ENCODE measurements at places on chromosomes 7 and 10.

- DNase-seq: no peak
Measured at GRCh38 chr10:24006741-24007140, 202.2 kb upstream of the KIAA1217 start.

- no peak for DNase-seq
Measured at GRCh38 chr7:132751244-132751647, 175.0 kb upstream of the PLXNA4 start.

DNA sequence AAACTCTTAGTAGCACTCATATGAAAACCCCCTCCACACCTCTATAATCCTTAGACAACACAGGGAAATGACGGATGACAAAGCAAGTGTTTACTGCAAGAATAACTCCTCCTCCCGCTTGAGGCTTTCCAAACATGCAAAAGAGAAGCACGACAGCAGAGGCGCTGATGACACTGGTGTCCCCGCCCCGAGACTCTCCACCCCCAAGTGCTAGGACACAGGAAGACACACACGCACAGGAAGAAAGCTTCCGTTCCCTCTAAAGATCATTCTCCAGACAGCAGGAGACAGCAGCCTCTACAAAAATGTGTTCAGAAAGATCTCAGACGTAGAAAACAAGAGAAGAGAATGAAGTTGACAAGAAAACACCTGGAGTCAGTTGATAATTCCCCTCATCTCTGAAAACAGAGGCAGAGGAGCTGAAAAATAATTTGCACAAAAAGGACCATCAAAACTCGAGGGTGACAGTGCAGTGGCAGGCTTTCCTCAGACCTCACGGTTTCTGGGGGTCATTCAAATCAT, 90.2 kb downstream of the DLG5 start:
- peak; percentile 87 for DNase-seq

DNA sequence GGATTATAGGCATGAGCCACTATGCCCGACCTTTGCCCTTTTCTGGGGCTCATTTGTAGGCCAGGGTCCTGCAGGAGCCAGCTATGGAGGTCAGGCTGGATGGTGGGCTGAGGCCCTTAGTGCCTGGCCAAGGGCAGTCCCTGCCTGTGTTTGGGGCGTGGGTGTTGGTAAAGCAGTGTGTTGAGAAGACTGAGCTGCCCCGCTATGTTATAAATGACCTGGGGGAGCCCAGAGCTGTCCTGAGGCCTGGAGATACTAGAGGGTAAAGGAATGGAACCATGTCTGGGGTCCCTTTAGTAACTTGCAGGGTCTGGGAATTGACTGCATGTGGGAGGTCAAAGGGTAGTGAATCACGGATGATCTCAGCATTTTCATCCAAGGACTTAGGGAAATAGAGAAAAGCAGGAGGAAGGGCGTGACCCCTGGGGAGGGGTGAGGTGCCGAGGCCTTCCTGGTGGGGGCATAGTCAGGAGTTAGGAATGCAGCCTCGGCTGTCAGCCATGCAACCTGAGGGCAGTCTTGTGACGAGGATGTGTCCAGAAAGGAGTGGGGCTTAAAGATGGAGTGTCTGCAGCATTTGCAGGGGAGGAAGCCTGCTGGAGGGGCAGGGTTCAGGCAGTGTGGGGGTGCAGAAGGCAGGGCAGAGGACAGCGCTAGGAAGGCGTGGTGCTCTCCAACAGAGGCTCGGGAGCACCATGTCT, 31.5 kb downstream of the TMEM248 start:
- DNase-seq: no peak
